Right hindlimb (tissue), 1 donor: ENCODE measurements at places on chromosomes 5 and 9.
A peak's percentile ranks its signal among the peaks of the same experiment; 100 is the strongest.

DNA sequence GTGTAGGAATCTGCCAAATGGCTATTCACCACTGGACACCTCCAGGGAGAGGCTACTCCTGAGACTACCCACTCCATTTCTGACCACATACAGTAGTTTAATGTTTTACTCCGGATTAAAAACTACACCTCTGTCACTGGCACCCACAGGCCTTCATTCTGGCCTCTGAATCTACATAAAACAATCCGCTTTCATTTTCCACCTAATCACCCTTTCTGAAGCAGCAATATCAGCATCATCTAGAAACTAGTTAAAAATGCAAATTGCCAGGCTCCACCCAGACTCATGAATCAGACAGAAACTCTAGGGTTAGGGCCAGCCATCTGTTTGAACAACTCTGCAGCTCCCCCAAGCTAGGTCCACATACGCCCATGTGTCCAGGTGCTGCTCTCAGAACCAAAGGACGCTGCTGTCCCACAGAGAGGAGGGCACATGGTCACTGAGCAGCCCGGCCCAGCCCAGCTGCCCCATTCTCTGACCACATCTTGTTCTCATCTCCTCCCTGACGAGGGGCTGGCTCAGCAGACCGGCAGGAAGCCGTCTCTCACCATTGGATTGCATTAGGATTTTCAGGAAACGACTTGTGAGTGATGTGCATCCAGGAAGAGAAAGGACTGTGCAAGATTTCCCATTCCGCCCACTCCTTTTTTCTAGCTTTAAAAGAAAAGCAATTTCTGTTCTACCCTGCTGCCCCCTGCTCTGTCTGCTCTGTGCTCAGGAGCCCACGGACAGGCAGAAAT lies 34.7 kb downstream of the ADAM19 start:
- DNase-seq = peak; percentile 82

DNA sequence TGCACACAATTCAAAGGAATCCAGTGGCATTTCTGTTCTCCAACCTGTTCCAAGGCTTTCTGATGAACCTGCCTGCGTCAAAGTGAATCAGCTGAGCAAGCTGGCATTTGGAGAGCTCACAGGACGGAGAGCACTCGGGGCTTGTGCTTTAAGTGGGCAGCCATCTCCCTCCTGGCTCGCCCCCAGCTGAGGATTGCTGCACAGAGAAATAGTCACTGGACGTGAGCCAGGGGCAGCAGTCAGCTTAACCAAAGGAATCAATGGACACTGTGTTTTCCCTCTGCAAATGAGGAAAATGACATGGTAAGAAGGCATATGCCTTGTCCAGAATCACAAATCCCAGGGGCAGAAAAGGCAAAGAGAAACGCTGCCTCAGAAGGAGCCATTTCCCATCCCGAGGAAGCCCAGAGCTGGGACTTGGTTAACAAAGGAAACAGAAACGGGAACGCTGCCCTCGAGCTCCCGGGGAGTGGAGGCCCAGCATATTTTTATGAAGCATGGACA lies 299.4 kb downstream of the ZSWIM6 start:
- DNase-seq = peak; percentile 70

- no peak for DNase-seq
Observed at GRCh38 chr9:90432951-90433350, 209.7 kb downstream of the DIRAS2 start.

GRCh38 chr5:132143148-132143547 lies 69.6 kb downstream of the CSF2 start:
- no peak for DNase-seq

DNA sequence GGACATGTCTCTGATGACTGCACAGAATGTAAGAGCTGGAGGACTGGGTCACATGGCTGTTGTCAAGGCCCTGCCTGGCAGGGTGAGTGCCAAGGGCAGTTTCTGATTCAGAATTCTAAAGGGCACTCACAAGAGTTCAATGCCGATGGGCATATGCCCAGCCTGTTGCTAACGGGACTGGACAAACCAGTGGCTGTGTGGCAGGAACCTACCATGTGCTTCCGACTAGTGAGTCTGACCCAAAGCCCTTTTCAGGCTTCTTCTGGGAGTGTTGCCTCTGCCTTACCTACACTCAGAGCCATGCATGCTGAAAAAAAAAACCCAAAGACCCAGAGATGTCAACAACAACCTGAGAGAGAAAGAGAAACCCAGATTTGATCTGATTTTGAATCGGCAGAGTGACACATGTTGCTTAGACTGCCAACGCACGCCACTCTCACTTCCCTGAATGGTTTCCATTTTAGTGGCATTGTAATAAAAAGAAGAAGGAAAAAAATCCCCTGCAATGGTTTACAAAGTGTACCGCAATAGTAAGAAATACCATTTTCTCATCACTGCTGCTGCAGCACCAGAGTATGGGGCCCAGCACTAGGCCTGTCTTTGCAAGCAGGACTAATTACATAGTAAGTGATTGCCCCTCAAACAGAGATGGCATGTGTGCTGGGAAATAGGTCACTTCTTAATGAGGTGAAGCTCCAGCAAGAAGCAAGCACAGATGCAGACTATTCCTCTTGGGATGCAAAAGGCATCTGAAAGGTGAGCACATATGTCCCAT lies 194.3 kb downstream of the PALM2AKAP2 start:
- no peak for DNase-seq

- no peak for DNase-seq
Observed at GRCh38 chr5:62920856-62921255, 342.2 kb downstream of the LRRC70 start.
